ENCODE measurements at places on chromosomes 3 and 15.

GRCh38 chr3:197270558-197271317 lies 27.7 kb downstream of the DLG1 start:
- no peak for DNase-seq

DNA sequence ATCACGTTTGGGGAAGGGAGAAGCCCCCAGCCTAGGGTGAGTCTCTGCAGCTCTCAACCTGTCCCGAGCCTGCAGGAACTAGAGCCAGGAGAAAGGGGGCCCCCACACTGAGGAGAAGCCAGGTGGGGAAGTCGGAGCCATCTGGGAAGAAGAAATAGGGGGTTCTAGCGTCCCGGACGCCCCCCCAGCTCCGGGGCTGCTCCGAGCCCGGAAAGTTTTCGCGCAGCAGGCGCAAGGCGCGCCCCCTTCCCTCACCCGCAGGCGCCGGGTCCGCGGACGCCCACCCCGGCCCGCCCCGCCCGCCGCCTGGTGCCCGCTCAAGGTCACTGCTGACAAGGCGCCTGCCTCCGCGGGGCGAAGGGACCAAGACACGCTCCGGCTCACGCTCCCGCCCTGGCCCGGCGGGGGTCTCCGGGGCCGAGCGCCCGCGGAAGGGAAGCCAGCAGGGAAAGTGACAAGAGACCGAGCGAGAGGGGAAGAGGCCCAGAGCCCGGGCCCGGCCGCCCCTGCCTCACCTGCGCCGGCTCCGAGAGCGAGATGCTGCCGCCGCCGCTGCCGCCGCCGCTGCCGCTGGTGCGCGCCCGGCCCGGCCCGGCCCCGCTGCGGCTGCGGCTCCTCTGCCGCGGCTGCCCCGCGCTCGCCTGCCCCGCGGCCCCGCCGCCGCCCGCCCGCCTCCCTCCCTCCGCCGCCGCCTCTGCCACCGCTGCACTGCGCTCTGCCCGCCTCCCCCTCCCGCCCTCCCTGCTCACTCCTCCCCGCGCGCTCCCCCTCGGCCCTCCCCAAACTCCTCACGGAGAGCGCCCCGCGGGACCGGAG lies 108.4 kb upstream of the SLC6A11 start:
- DNase-seq: peak; percentile 9

DNA sequence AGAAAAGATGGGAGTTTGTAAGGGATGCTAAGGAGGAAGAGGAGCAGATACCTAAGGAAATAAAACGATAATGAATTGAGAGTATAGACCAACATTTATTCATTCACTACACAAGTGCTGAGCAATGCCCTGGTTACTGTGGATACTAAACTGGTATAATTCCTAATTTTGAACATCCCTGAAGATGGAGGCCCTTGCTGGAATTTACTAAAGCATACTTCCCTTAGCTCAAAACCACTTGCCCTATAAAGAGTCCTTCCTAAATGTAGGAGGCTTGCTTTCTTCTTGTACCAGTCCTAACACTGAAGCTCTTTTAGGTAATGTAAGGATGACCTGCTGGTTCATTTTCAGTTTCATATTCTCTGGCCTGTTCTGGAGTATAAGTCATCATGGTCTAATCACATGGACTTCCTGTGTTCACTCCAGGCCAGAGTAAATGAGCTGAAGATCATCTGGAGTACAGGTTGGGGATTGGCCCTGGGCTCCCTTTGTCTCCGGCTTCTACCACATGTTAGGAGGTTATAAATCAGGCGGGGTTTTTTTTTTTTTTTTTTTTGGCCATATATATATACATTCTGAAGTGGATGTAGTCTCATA lies 40.1 kb upstream of the MTMR10 start:
- DNase-seq: no peak

DNA sequence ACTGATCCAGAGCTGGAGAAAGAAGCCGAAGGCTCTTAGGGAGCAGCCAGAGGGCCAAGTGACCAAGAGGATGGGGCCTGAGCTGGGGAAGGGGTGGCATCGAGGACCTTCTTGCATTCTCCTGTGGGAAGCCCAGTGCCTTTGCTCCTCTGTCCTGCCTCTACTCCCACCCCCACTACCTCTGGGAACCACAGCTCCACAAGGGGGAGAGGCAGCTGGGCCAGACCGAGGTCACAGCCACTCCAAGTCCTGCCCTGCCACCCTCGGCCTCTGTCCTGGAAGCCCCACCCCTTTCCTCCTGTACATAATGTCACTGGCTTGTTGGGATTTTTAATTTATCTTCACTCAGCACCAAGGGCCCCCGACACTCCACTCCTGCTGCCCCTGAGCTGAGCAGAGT lies 9.5 kb downstream of the CHRD start:
- DNase-seq: no peak

GRCh38 chr3:126028096-126028495 lies 55.8 kb downstream of the SLC41A3 start:
- DNase-seq: no peak

Measured in NCI-H1417 (cell line).